ENCODE measurements at places on chromosomes 1 and 21.

GRCh38 chr1:179867493-179868330 is 9.9 kb downstream of the TOR1AIP2 start:
- H3K27ac ChIP-seq = peak overlapping the region; percentile 29
- peaks cover 8% of the 10 kb centered on the region for H3K36me3 ChIP-seq
- no peak overlapping the region for H3K4me3 ChIP-seq
- H3K27me3 ChIP-seq = no peaks in the 10 kb centered on the region

- H3K27ac ChIP-seq = peak overlapping the region; percentile 83
- no peaks in the 10 kb centered on the region for H3K36me3 ChIP-seq
- peak; percentile 52 for DNase-seq
- peaks cover 12% of the 10 kb centered on the region for H3K4me1 ChIP-seq
- H3K27me3 ChIP-seq = peaks cover 26% of the 10 kb centered on the region
Measured at GRCh38 chr1:212608959-212609700, 569 bp downstream of the ATF3 start.

- peaks cover 29% of the 10 kb centered on the region for H3K27me3 ChIP-seq
- DNase-seq = no peak
- H3K4me3 ChIP-seq = peak overlapping the region; percentile 46
Measured at GRCh38 chr1:11693024-11693590, 1.6 kb downstream of the DRAXIN start.

GRCh38 chr1:18569251-18569650 is 61.4 kb upstream of the PAX7 start:
- DNase-seq = no peak
- H3K4me1 ChIP-seq = peaks cover 12% of the 10 kb centered on the region
- peaks cover 16% of the 10 kb centered on the region for H3K27me3 ChIP-seq
- H3K4me3 ChIP-seq = no peak overlapping the region

DNA sequence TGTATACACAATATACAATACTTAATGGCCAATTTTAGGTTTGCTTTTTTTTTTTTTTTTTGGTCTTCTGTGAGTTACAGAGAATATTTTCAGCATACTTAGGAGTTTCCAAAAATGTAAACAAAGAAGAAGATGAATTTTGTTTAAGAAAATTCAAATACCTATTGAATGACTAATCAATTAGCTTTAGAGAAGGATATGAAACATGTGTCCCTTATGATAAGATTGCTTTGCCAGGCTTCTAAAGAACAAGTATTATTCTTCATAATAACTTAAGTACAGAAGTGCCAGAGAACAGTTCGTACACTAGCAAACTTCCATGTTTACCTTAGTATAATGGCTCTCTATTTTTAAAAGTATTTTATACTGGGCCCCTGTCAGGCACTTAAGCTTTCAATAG is 1191.0 kb upstream of the NCAM2 start:
- no peak overlapping the region for H3K4me3 ChIP-seq
- H3K36me3 ChIP-seq = no peaks in the 10 kb centered on the region
- DNase-seq = no peak
- H3K4me1 ChIP-seq = no peaks in the 10 kb centered on the region

- no peaks in the 10 kb centered on the region for H3K4me1 ChIP-seq
- H3K4me3 ChIP-seq = no peak overlapping the region
- no peak overlapping the region for H3K27ac ChIP-seq
Measured at GRCh38 chr1:184379111-184379752, 7.6 kb upstream of the C1orf21 start.

- H3K27me3 ChIP-seq = no peaks in the 10 kb centered on the region
- DNase-seq = no peak
- no peak overlapping the region for H3K27ac ChIP-seq
- H3K4me1 ChIP-seq = peaks cover 9% of the 10 kb centered on the region
Measured at GRCh38 chr1:36212782-36213181, 11.5 kb upstream of the THRAP3 start.

- peaks cover 12% of the 10 kb centered on the region for H3K27me3 ChIP-seq
- H3K36me3 ChIP-seq = no peaks in the 10 kb centered on the region
- H3K4me3 ChIP-seq = no peak overlapping the region
- no peak overlapping the region for H3K27ac ChIP-seq
- DNase-seq = no peak
Measured at GRCh38 chr1:8241417-8242014, 76.4 kb upstream of the SLC45A1 start.

- no peak for DNase-seq
- H3K4me3 ChIP-seq = no peak overlapping the region
- H3K27ac ChIP-seq = no peak overlapping the region
- H3K36me3 ChIP-seq = no peaks in the 10 kb centered on the region
- no peaks in the 10 kb centered on the region for H3K4me1 ChIP-seq
Measured at GRCh38 chr1:217715681-217716080, 84.5 kb downstream of the SPATA17 start.

DNA sequence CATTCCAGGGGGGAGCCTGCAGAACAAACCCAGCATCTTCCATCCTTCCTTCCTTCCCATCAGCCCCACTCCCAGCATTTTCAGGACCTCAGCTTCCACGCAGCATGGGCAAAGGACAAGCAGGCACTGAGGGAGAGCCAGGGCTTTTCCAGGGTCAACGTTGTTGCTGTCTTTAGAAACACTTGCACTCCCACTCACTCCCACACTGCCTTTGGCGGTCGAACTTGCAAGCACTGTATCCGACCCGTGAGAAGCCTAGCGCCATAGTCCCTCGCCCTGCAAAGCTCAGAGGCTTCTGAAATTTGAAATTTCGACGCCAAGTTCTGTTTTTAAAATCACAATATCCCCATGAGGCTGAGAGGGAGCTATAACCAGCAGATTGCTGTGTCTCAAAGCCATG is 47.4 kb downstream of the KCNAB2 start:
- H3K27me3 ChIP-seq = no peaks in the 10 kb centered on the region
- DNase-seq = no peak
- no peak overlapping the region for H3K4me3 ChIP-seq
- H3K36me3 ChIP-seq = peaks cover 17% of the 10 kb centered on the region

DNA sequence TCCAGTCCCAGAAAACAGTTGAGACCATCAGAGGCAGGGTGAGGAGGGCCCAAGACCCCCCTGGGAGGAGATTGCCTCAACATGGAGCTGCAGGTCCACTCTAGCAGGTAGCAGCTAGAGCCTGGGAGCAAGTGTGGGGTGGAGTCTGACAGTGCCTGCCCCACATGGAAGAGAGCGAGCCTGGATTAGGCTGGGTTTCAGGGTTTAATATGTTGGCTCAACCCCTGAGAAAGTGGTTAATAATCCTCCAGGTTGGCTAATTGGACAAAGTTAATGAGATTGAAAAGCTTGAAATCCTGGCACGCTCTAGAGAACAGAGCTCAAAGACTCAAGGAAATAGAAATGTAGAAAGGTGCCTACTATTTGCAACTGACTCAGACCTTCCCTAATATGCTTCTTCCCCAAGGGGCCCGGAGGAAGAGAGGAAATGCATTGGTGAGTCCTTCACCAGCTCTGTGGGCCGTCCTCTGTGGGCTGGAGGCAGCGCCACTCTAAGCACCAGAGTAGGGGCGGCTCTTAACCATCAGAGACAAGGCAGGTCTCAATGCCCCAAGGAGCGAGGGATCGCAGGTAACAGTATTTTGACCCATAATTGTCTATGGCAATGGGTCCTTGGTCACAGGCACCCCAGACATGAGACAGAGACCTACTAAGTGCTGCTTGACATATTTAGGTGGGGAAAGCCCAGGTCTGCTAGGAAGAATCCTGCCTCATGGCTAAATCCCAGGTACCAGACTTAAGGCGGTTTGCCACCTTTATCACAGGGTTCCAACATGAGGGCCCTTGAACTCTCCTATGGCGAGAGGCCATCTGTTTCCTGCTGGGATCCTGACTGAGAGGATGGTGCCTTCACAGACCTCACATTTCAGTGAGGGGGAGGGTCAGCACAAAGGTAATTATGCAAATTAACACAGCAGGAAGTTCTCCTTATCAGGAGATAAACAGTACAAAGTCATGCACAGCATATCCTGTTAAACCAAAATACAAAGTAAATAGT is 33.8 kb downstream of the RSPH1 start:
- peak overlapping the region; percentile 99 for H3K27ac ChIP-seq
- H3K4me3 ChIP-seq = no peak overlapping the region
- H3K27me3 ChIP-seq = no peaks in the 10 kb centered on the region
- DNase-seq = no peak

- DNase-seq = no peak
- no peak overlapping the region for H3K27ac ChIP-seq
- H3K27me3 ChIP-seq = peaks cover 8% of the 10 kb centered on the region
- H3K4me3 ChIP-seq = no peak overlapping the region
- no peaks in the 10 kb centered on the region for H3K4me1 ChIP-seq
- no peaks in the 10 kb centered on the region for H3K36me3 ChIP-seq
Measured at GRCh38 chr1:18290740-18291412, 183.3 kb downstream of the IGSF21 start.

GRCh38 chr1:18413541-18414305 is 67.0 kb upstream of the KLHDC7A start:
- H3K27me3 ChIP-seq = peaks cover 14% of the 10 kb centered on the region
- no peak for DNase-seq
- H3K4me1 ChIP-seq = no peaks in the 10 kb centered on the region
- H3K36me3 ChIP-seq = no peaks in the 10 kb centered on the region
- no peak overlapping the region for H3K4me3 ChIP-seq
- H3K27ac ChIP-seq = no peak overlapping the region

DNA sequence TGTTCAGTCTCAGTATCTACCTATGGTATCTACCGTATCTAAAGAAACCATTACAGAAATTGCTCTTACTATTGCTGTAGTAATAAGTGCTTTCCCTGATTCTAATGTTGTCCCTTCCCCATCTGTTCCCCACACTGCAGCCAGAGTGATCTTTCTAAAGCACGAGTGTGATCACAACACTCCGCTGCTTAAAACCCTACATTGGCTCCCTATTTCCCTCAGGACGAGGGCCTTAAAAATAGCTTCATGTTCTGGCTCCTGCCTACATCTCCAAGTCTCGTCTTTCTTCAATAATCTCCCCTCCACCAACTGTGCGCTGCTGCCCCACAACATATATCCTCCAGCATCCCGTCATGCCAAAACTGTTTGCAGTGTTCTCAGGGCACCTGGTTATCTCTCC is 150.6 kb downstream of the SDCCAG8 start:
- no peak for DNase-seq
- H3K4me1 ChIP-seq = no peaks in the 10 kb centered on the region
- H3K36me3 ChIP-seq = peaks cover 15% of the 10 kb centered on the region
- H3K27ac ChIP-seq = no peak overlapping the region
